ENCODE measurements at places on chromosomes 5 and 9. TPM values are rescaled to one million over a fixed set of nuclear protein-coding genes. Genes with fewer than 3 reads are reported as not detected.

GRCh38 chr5:89293810-89294209 is 410.8 kb upstream of the MEF2C start:
- H3K4me1 ChIP-seq: no peaks in the 10 kb centered on the region
- H3K27me3 ChIP-seq: no peaks in the 10 kb centered on the region
- DNase-seq: no peak
- H3K4me3 ChIP-seq: no peak overlapping the region

GRCh38 chr5:139137697-139138096 is 60.5 kb downstream of the SIL1 start:
- peaks cover 44% of the 10 kb centered on the region for H3K4me1 ChIP-seq
- H3K27ac ChIP-seq: peak overlapping the region; percentile 11
- H3K4me3 ChIP-seq: peak overlapping the region; percentile 3
- no peaks in the 10 kb centered on the region for H3K27me3 ChIP-seq
- no peak for DNase-seq

DNA sequence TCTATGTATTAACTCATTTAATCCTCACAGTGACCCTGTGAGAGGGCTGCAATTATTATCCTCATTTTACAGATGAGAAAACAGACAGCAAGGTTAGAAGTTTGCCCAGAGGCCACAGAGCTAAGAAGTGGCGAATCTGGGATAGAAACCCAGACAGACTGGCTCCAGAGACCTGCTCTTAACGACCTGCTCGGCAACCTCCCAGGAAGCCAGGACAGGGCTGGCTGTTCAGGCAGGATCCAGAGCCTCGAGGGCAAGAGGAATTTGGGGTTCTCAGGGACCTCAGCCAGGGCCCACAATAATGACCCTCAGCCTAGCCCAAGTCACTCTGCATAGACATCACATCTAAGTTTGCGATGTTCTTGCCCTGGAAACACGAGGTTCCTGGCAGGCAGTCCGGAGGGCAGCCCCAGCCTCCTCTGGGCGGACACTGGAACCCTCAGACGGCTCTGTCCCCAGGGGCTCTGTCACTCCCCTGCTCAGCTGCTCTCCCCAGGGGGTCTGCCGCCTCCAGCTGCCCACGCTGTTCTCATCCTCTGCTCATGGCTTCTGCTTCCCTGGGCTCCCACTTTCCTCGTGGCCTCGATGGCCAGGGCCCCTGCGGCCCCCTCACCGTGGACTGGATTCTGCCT is 138.5 kb upstream of the ERCC6L2 start:
- H3K27me3 ChIP-seq: no peaks in the 10 kb centered on the region
- DNase-seq: no peak
- no peak overlapping the region for H3K4me3 ChIP-seq
- H3K27ac ChIP-seq: no peak overlapping the region
- peaks cover 46% of the 10 kb centered on the region for H3K4me1 ChIP-seq
- no peaks in the 10 kb centered on the region for H3K36me3 ChIP-seq

GRCh38 chr5:76145945-76146344 is 62.8 kb downstream of the SV2C start:
- peaks cover 11% of the 10 kb centered on the region for H3K4me1 ChIP-seq
- H3K27me3 ChIP-seq: peaks cover 6% of the 10 kb centered on the region
- no peak overlapping the region for H3K27ac ChIP-seq
- H3K4me3 ChIP-seq: no peak overlapping the region

- no peaks in the 10 kb centered on the region for H3K4me1 ChIP-seq
- H3K36me3 ChIP-seq: no peaks in the 10 kb centered on the region
- no peak for DNase-seq
- H3K4me3 ChIP-seq: no peak overlapping the region
- no peak overlapping the region for H3K27ac ChIP-seq
Measured at GRCh38 chr9:34484678-34485077, 26.1 kb downstream of the DNAI1 start.

DNA sequence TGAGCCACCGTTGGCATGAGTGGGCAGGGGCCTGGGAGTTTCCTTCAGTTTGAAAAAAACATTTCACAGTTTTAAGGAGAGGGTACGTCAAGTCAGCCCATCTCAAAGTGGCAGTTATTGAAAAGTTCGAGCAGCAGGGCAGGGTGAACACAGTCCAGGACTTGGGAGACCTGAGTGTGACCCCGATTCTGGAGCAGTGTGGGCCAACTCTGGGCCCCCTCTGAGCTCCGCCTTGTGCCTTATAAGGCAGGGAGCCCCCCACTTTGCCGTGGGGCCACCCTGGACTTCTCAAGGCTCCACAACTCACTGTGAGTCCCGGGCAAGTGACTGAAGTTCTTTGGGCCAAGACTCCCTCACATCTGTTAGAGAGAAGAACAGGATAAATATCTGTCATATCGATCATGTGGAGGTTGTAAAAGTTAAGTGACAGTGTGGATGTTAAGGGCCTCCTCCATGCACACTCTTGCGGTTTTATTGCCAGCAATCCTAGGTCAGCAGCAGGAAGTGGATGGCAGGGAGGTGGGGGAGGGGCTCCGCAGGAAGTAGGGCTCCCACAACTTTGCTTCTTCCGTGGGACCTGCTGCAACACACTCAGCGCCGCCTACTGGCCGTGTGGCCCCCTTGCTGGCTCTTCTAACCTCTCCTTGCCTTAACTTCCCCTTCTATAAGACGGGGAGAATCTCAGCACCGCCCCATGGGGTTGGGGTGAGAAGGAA is 38.4 kb downstream of the HRH2 start:
- peaks cover 12% of the 10 kb centered on the region for H3K27me3 ChIP-seq
- no peak overlapping the region for H3K27ac ChIP-seq
- H3K4me3 ChIP-seq: no peak overlapping the region

GRCh38 chr9:134032456-134033222 is 7.4 kb downstream of the BRD3OS start:
- no peak for DNase-seq
- no peaks in the 10 kb centered on the region for H3K27me3 ChIP-seq
- no peaks in the 10 kb centered on the region for H3K4me1 ChIP-seq

DNA sequence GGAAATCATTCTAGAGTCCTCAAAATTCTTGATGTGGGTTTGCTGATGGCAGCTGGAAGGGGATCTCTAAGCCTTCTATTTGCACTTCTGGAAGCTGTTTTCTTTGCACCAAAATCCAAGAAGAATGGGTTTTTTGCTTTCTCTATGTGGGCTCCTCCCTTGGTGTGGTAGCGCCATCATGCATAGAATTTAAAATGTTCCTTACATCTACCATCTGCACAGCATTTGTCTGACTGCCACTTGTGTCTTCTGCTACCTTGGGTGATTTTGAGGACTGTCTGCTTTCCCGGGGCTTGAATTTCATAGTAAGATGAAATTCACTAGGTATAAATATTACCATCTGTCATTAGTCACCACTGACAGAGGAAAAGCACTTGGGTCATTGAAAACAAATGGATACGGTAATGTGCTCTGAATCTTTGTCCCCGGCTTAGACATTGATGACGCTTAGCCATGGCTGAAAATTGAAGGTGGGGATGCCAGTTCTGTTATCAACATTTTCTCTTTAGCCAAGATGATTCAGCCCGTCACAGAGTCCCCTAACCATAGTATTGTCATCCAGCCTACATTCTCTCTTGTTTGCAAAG is 30.0 kb downstream of the SNX30 start:
- no peaks in the 10 kb centered on the region for H3K27me3 ChIP-seq
- H3K4me1 ChIP-seq: peaks cover 16% of the 10 kb centered on the region
- H3K27ac ChIP-seq: no peak overlapping the region
- DNase-seq: no peak
- no peak overlapping the region for H3K4me3 ChIP-seq

- H3K4me3 ChIP-seq: no peak overlapping the region
- no peak for DNase-seq
- H3K36me3 ChIP-seq: no peaks in the 10 kb centered on the region
Measured at GRCh38 chr5:30156156-30156555, 1037.3 kb upstream of the CDH6 start.

GRCh38 chr5:23208959-23209431 is 298.4 kb upstream of the PRDM9 start:
- H3K4me3 ChIP-seq: no peak overlapping the region
- no peaks in the 10 kb centered on the region for H3K36me3 ChIP-seq
- H3K27ac ChIP-seq: no peak overlapping the region
- no peaks in the 10 kb centered on the region for H3K27me3 ChIP-seq
- peaks cover 4% of the 10 kb centered on the region for H3K4me1 ChIP-seq

GRCh38 chr5:136510481-136510880 is 145.1 kb upstream of the TRPC7 start:
- H3K27ac ChIP-seq: no peak overlapping the region
- no peaks in the 10 kb centered on the region for H3K36me3 ChIP-seq
- no peaks in the 10 kb centered on the region for H3K27me3 ChIP-seq
- H3K4me3 ChIP-seq: no peak overlapping the region
- DNase-seq: no peak

GRCh38 chr5:10290438-10290837 is 17.3 kb downstream of the CMBL start:
- peaks cover 32% of the 10 kb centered on the region for H3K36me3 ChIP-seq
- no peaks in the 10 kb centered on the region for H3K4me1 ChIP-seq
- H3K27me3 ChIP-seq: no peaks in the 10 kb centered on the region
- H3K4me3 ChIP-seq: no peak overlapping the region

DNA sequence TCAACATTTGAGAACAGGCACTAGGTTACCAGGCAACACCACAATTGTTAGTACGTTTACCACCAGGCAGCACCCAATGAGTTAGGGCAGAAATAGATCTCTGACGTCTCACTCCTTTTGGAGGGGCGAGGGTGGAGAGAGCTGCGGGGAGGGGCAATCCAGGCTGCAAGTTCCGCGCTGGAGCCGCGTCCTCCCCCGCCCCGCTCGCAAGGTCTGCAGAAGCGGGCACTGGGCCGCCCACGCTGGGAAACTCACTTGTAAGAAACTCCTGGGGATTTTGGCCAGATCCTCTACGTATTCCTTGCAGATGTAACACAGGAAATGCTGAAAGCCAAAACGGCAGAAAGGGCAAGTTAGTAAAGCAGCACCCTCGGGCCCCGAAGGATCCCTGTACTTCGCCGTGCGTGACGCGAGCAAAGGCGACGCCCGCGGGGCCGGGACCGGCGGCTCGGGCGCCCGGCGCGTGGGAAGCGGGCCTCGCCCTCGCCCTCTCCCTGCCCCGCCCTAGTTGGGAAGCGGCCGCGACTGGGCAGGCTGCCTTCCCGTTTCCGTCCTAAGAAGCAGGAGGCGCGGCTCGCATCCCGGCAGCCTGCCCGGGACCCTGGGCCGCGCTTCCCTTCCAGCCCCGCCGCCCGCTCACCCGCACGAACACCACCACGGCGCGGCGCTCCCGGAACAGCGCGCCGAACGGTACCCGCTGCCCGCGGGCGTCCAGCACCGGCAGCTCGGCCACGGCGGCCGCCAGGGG is 493 bp downstream of the PRXL2C start:
- peaks cover 6% of the 10 kb centered on the region for H3K36me3 ChIP-seq
- H3K4me3 ChIP-seq: peak overlapping the region; percentile 90
- peaks cover 6% of the 10 kb centered on the region for H3K4me1 ChIP-seq
- peaks cover 9% of the 10 kb centered on the region for H3K27me3 ChIP-seq
- peak overlapping the region; percentile 94 for H3K27ac ChIP-seq

DNA sequence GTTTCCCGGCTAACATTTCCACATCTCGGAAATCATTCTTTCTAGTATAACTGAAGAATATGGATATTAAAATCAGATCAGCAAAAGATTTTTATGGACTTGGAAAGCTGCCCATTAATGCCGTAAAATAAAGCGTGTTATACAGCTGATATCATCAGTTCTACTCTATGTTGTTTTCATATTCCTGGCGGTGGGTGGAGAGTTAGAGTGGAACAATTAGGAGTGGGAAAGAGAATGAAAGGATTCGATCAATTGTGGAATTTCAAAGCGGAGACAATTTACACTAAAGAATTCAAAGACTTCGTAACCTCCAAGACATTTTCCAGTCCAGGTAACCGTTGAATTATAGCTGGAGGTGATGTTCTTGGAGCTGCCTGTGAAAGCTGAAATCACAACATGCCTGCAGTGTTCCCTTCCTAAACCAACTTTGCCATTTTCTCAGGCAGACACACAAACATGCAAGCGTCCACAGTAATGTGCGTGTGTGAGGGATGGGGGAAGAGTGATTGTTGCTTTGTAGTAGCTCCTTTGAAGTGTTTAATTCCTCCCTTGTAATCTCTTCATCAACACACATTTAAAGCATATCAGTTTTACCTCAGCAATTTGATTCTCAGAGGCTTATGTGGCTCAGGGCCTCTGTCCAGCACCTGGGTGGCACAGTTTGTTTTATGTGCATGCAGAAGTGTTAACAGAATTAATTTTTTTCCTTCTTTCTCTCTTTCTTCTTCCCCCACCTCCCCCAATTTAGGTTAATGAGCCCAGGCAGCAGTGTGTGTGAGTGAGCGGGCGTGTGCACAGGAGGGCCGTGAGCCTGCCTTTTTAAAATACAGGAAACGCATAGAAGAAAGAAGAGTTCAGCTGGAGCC is 544.1 kb downstream of the RAB3C start:
- H3K36me3 ChIP-seq: no peaks in the 10 kb centered on the region
- H3K4me3 ChIP-seq: no peak overlapping the region
- H3K4me1 ChIP-seq: no peaks in the 10 kb centered on the region
- no peak for DNase-seq
- no peaks in the 10 kb centered on the region for H3K27me3 ChIP-seq

DNA sequence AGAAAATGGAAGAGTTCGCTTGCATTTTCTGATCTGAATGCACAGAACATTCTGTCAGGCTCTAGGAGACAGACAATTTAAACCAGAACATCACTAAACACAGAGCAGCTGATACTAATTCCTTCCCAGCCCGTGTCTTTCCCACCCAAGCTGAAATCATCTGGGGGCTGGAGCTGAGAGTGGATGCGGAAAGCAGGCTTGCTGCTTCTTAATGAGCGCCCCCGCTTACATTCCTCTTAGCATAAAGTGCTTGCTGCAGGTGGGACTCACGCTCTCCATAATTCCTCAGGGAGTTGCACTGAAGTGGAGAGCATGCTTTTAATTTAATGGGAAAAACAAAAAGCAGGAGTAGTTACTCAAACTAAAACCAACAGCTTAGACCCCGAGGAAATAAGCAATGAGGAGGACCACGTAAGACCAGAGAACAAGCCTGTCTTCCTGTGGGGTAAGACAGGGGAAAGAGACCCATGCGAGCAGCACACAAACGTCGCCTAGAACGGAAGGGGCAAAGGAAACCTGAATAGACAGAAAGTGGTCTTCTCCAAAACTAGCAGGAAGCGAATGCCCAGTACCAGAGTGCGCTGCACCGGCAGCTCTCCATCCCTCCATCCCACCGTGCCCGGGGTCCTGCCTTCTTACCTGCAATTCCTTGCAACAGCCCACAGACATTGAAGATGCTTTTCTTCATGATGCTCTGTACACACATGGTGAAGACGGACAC is 139.3 kb downstream of the LHFPL2 start:
- H3K27ac ChIP-seq: peak overlapping the region; percentile 43
- peaks cover 67% of the 10 kb centered on the region for H3K4me1 ChIP-seq
- H3K36me3 ChIP-seq: peaks cover 13% of the 10 kb centered on the region

The SLC22A4 gene
- total RNA-seq: 1.3 TPM

The PCDHB8 gene
- 3.9 TPM for total RNA-seq

The RAPGEF1 gene
- 45.9 TPM for total RNA-seq

The CEL gene
- 4.9 TPM for total RNA-seq

The CD180 gene
- total RNA-seq: not detected

The PCDHGB2 gene
- 0.94 TPM for total RNA-seq

The PCDHGA10 gene
- 9.8 TPM for total RNA-seq

The NDUFA8 gene
- total RNA-seq: 68.7 TPM

The SIT1 gene
- not detected for total RNA-seq

The PHF24 gene
- total RNA-seq: 0.88 TPM

The AGPAT2 gene
- total RNA-seq: 47.8 TPM

All from type B pancreatic cell (in vitro differentiated cells).